Non-pigmented ciliary epithelial cell (primary cell): ENCODE measurements at places on chromosomes 3 and 15.

GRCh38 chr15:34608517-34608916, 25.1 kb upstream of the GOLGA8B start:
- DNase-seq: no peak

GRCh38 chr15:76996076-76996525, 1.2 kb downstream of the PSTPIP1 start:
- DNase-seq: no peak

GRCh38 chr3:107910713-107911259, 180.0 kb downstream of the CD47 start:
- DNase-seq: no peak

GRCh38 chr3:61778095-61778494, 216.7 kb downstream of the PTPRG start:
- DNase-seq: no peak

GRCh38 chr15:90545095-90545494, 15.4 kb downstream of the CRTC3 start:
- DNase-seq: no peak

- no peak for DNase-seq
Observed at GRCh38 chr3:180180795-180181194, 144.1 kb upstream of the PEX5L start.

- DNase-seq: no peak
Observed at GRCh38 chr15:38378161-38378560, 75.8 kb upstream of the FAM98B start.

DNA sequence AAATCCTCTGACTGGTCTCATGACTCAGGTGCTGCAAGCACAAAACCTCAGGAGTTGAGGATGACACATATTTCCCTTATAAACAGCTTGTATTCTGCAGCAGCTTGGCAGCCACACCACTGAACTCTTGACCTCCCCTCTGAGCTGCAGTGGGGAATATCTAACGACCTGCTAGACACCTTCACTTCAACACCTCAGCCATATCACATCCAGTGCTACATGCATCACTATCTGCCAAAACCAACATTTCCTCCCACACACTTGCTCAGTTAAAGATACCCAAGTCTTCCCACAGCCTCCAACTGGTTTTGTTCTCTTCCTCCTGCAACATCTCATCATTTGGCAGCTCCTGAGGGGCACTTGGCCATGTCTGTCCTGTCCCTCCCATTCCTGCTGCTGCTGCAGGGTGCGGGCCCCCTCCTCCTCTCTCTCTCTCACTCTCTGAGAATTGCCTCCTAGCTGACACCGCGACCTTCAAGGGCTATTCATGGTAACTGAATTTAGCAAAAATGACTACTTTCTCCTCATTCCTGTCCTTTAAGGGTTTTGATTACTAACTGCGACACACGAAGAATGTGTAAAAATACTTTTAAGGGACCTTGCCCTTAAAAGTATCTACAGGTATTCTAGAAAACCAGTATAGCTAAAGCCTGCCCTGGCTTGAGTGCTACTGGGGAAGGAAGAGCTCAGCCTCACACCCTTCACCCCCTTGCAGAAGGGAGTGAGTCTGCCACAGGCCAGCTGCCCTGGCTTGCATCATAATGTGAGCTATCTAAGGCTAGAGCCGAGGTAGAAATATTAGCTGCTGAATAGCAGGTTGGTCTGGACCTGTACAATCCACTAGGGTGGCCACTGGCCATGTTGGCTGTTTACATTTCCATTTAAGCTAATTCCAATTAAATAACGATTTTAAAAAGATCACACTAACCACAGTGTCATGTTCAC, 5.0 kb upstream of the CCR9 start:
- DNase-seq: peak; percentile 15

GRCh38 chr15:26689462-26689861, 83.4 kb downstream of the GABRB3 start:
- DNase-seq: no peak

- no peak for DNase-seq
Observed at GRCh38 chr3:174548841-174549623, 310.1 kb upstream of the NAALADL2 start.

- DNase-seq: peak; percentile 8
Observed at GRCh38 chr3:184620475-184621119, 59.0 kb downstream of the EPHB3 start.

DNA sequence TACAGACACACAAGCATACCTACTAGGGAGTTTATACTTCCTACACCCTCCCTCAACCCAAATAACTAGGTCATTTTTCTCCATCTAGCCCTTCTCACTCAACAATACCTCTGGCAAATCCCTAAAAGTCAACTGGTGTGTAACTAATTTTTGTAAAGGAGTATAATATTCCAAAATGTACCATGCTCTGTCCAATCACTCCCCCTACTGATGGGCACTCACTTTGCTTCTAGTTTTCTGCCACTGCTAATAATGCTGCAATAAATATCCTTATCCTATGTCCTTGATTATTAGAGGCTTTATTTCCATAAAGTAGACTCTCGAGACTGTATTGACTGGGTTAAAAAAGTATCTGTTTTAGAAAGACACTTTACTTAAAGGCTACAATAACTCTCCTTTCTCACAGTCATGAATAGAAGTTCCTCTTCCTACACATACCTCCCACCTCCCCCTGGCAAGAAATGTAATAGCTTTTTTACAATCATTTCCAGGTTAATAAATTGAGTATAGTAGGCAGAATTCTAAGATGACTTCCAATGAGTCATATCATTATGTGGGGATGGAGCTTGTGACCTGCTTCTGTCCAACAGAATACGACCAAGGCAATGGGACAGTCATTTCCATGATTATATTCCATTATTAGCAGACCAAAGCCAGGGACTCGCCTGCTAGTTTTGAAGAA, 30.0 kb downstream of the SHQ1 start:
- DNase-seq: no peak

GRCh38 chr15:38531509-38531908, 33.1 kb downstream of the RASGRP1 start:
- DNase-seq: no peak

- peak; percentile 5 for DNase-seq
Observed at GRCh38 chr3:128993461-128994172, at the start of gene CFAP92. Gene CFAP92 (minus strand): TSS chr3:128994076. CDS start chr3:128993304, 772 bp downstream.
